Skin of body (tissue), 3 donors: ENCODE measurements at places on chromosomes 3 and 15.

- no peak for DNase-seq
These were observed 581.4 kb downstream of the MECOM start for GRCh38 chr3:169082076-169082475.

DNA sequence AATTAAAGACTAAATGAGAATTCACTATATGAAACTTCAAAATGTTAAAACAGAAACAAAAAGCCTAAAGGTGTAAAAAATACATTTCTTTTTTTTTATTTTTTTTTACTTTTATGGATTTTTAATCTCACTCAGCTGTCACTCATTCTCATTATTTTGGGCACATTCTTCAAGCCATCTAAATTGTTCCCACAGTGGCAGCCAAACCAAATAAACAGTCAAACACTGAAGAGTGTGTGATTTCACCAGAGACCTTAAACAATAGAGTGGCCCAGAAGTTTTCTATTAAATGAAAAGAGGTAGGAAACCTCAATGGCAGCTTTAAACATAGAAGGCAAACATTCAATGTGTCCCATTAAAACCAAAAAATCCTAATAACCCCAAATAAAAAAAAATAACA, 616.1 kb downstream of the OTOL1 start:
- no peak for DNase-seq

DNA sequence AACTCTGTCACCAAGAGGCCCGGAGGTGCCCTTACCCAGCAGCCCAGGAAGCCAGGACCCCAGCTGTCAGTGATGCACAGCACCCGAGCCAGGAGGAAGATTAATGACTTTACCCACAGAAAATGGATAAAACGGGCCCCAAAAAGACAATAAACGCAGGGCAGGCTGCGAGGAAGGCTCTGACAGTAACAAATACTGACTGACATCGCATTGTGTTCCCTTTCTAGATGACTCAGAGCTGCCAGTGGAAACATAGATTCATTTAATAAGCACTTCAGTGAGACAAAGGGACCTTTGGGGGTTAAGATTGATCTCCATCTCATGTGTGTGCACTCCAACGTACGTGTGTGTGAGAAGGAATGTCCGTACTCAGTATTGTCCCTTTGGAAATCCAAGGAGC, 225.3 kb upstream of the PPP2R3A start:
- DNase-seq: no peak

DNA sequence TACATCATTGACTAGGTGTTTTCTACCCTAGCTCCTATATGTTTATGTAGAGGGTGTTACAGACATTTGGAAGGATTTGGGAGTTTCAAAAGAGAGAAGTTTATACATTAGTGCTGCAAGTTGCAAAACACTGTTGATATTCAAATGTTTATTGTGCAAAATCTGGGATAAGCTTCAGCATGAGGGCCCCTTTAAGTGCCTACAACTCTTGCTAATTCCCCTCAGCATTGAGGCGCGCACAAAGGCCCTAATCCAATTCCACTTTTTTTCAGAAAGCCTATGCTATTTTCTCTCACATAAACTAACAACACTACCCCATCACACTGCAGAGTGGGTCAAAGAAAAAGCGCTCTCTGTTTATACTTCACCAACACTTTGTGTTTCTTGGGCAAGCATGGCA, 208.0 kb downstream of the NR2F2 start:
- DNase-seq: no peak

DNA sequence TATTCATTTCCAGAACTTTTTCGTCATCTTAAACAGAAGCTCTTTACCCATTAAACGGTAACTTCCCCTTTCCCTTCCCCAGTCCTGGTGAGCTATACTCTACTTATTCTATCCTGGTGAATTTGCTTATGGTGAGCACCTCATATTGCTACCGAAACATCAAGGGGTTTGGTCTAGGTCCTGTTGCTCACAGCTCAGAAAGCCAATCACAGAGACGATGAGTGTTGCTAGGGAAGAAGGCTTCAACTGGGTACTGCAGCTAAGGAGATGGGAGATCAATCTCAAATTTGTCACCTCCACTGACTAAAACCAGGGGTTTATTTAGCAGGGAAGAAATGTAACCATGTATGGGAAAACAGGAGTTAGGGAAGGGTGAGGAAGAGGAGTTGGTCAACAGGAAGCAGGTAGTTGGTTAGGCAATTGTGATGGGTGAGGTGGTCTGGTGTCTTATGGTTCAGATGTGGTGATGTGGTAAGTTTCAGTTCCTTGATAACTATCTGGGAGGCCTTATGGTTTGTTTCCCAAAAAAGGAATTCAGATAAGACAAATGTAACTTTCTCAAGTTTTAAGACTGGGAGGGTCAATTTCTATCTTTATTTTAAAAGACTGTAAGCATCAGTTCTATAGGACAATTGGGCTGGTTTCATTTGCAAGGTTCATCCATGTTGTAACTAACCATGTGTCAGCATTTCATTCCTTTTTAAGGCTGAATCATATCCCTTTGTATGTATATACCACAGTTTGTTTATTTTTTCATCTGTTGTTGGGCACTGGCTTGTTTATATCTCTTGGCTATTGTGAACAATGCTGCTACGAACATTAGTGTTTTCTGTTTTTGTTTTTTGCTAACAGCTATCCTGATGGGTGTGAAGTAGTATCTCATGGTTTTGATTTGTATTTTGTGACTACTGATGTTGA, 24.3 kb downstream of the ARHGAP11B start:
- DNase-seq: no peak

DNA sequence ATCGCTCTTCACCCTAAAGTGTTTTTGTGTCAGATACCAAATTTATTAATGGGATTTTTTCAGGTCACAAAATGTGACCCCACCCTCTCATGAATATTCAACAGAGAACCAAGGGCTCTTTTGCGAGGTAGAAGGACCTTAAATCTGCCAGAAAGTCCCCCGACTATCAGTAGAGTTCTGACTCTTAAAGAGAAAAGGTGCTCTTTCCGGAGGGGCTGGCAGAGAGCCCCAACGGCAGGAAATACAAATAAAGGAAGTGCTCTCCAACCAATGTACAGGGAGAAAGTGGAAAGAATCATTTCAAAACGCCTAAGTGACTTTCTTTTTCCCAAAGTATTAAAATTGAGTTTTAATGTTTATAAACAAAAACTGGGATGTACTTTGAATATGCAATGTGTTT, 517.2 kb downstream of the FOXP1 start:
- no peak for DNase-seq

- DNase-seq: no peak
These were observed 527 bp upstream of the ASB14 start for GRCh38 chr3:57292897-57293526.

DNA sequence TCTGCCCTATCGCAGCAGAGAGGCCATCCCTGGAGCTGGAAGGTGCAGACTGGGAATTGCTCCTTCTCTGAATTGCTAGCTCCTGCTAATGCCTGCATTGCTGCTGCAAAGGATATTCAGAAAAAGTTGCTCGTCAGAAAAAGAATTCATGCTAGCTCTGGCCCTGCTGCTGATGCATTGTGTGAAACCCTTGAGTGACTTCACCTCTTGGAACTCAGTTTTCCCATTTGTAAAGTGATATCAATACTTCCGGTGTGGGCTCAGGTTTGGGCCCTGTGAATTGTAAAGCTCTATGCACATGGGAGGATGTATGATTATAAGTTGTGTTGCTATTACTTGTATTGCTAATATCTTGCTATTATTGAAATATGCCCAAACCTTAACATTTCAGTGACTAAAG, 11.4 kb downstream of the SQOR start:
- no peak for DNase-seq

- DNase-seq: no peak
These were observed 265.5 kb upstream of the TBC1D5 start for GRCh38 chr3:18007980-18008379.

DNA sequence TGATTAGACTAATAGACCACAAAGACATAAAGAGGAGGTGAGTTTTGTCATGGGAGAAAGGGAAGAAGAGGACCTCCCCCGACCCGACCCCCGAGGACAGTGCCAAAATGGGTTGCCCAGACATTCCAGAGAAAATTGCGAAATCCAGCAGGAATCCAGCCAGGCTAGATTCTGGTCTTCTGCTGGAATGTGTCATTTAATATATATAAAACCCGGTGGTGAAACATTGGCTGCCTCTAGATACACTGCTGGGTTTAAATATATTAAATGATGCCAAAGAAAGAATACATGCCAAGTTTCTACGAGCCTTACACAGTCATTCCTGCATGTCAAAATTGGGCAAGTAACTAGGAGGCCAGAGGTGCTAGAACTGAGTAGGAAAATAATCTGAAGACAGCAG, 45.3 kb upstream of the SPESP1 start:
- DNase-seq: no peak

GRCh38 chr3:3648988-3649679, 150.1 kb upstream of the LRRN1 start:
- DNase-seq: no peak

GRCh38 chr3:188458756-188459155, 304.8 kb downstream of the LPP start:
- no peak for DNase-seq

GRCh38 chr3:141011997-141012262, 39.2 kb upstream of the SPSB4 start:
- DNase-seq: no peak
